ENCODE measurements at places on chromosomes 4 and X. TPM values are rescaled to one million over a fixed set of nuclear protein-coding genes. Genes with fewer than 3 reads are reported as not detected.

Gene SULT1B1
- total RNA-seq: 0.28 TPM

Gene C1QTNF7
- 0.33 TPM for total RNA-seq

Gene SLC10A4
- 1.8 TPM for total RNA-seq

Gene TLR8
- total RNA-seq: 4.6 TPM

Gene DDX53
- total RNA-seq: not detected

Gene GABRB1
- 1.3 TPM for total RNA-seq

Gene NPY2R
- not detected for total RNA-seq

Gene MAGEB10
- not detected for total RNA-seq

Gene AR
- 2.8 TPM for total RNA-seq

Gene DDX60
- 11.3 TPM for total RNA-seq

Gene LNX1
- total RNA-seq: 3.4 TPM

Gene PDLIM3
- total RNA-seq: 8.8 TPM

- DNase-seq: no peak
Measured at GRCh38 chrX:40003071-40003427, 94.7 kb downstream of the BCOR start.

DNA sequence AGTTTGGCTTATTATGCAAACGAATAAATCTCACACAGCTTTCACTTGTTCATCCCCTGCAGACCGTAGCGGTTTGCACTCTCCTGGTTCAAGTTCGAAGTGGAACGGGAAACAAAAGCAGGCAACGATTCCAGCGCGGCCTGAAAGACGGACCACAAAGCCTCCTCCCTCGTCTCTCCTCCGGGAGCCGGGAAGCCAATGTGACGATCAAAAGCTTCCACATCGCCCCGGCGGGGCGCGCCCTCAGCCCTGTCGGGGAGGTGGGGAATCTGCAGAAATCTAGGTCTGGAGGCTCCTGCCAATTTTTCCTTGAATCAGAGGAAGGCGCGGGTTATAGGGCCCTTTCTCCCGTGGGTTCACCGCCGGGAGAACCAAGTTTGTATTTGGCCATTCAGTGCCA is 16.9 kb upstream of the ZIC3 start:
- DNase-seq: no peak

GRCh38 chrX:16250296-16250695 is 83.0 kb downstream of the MAGEB17 start:
- no peak for DNase-seq

- DNase-seq: peak; percentile 25
Measured at GRCh38 chr4:2637956-2638552, 101.6 kb downstream of the FAM193A start.

DNA sequence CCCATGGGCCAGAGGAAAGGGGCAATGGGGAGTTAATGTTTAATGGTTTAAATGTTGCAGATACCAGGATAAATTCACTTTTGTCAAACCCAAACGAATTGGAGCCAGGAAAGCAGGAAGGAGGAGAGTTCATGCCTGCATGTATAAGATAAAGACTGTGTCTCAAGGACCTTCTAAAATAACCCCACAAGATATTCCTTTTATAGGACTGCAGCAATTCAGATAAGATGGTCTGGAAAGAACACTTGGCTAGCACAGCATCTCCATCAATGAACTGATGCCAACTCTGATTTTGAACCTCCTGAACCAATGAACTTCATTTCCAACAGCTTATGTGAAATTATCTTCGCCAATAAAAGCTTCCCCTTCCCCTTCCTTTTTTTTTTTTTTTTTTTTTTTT is 31.3 kb upstream of the LONRF3 start:
- DNase-seq: no peak

DNA sequence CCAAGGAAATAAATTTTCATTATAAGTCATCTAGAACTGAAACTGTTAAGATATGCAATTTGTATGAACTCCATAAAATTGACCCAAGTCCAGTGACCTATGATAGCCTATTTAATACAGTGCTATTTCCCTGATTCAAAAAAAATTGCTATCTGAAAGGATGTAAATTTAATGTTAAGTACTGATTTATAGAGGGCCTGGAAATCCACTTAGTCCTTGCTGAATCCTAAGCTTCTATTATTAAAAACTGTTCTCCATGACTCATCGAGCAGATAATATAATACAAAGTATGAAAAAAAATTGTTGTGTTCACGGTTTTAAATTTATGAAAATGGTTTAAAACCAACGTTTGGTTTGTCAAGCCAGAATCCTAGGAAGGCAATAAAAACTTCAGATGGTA is 704.8 kb upstream of the AADAT start:
- DNase-seq: no peak

GRCh38 chr4:158801066-158801465 is 32.2 kb downstream of the FNIP2 start:
- no peak for DNase-seq

DNA sequence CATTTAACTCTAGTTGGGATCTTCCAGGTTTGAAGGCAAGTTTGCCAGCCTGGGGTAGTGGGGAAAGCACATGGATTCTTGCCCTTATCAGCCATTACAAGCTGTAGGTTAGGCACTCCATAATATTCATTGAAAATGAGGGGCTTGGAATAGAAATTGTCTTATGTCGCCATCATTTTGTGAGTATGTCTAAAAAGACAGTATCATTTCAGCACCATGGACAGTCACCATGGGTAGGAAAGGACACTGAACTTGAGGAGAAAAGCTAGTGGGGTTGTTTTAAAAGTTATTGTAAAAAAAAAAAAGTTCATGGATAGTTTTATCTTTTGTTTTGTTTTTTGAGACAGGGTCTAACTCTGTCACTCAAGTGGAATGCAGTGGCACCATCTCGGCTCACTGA is 356.1 kb downstream of the HNRNPD start:
- DNase-seq: no peak

- no peak for DNase-seq
Measured at GRCh38 chrX:74251006-74251930, 52.7 kb upstream of the ZCCHC13 start.

DNA sequence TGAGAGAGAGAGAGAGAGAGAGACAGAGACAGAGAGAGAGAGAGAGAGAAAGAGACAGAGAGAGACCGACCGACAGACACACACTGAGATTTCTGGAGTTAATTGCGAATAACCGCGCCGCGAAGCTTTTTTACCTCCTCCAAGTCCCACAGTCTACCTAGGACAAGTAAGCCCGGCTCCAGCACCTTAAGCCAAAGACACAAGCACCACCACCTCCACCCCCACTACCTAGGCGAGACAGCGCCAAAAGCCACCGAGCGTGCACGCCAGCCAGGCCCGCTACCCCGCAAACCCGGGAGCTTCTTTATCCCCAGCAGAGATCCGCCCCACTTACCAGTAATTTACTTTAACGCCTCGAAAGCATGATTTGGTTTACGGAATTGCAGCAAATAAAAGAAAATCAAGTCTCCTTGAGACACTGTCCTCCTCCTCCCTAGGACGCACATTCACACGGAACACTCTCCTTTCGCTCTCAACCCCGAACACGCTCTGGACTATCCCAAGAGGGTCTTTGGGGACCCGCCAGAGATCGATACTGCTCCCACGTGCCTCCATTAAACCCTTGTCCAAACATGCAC is 649.6 kb upstream of the DIPK2B start:
- DNase-seq: peak; percentile 28

GRCh38 chrX:20271730-20272129 is 5.0 kb upstream of the RPS6KA3 start:
- no peak for DNase-seq

GRCh38 chr4:39205476-39205875 is 23.1 kb downstream of the WDR19 start:
- no peak for DNase-seq

GRCh38 chr4:175139205-175139604 is 221.0 kb downstream of the ADAM29 start:
- DNase-seq: no peak

GRCh38 chr4:159272273-159273140 is 169.6 kb downstream of the RAPGEF2 start:
- DNase-seq: no peak

GRCh38 chr4:143225167-143225566 is 40.5 kb downstream of the USP38 start:
- no peak for DNase-seq

DNA sequence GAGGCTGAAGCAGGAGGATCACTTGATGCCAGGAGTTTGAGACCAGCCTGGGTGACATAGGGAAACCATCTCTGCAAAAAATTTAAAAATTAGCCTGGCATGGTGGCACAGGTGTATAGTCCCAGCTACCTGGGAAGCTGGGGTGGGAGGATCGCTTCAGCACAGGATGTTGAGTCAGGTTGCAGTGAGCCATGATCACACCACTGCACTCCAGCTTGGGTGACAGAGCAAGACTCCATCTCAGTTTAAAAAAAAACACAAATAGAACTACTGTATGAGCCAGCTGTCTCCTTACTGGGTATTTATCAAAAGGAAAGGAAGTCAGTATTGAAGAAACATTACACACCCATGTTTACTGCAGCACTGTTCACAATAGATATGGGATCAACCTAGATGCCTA is 138.7 kb downstream of the RAP1GDS1 start:
- DNase-seq: no peak

GRCh38 chrX:150779385-150779784 is 86.2 kb downstream of the MTMR1 start:
- DNase-seq: no peak

DNA sequence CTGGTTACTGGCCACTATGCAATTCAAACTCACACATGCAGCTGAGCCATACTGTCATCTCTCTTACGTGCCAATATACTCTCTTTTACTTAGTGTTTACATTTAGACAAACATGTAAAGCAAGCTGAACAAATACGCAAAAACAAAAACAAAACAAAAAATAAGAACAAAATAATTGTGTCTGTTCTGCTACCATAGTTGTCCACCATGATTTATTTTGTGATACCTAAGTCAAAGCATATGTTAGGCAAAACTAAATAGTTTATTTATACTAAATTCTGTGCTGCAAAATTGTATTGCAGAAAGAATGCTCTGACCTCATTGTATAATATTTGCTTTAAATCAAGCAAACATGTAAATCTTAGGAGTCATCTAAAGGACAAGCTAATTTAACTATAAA is 943.2 kb upstream of the AGA start:
- DNase-seq: no peak

DNA sequence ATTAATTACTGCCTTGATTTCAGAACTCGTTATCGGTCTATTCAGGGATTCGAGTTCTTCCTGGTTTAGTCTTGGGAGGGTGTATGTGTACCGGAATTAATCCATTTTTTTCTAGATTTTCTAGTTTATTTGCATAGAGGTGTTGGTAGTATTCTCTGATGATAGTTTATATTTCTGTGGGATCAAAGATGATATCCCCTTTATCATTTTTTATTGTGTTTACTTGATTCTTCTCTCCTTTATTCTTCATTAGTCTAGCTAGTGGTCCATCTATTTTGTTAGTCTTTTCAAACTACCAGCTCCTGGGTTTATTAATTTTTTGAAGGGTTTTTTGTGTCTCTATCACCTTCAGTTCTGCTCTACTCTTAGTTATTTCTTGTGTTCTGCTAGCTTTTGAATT is 32.1 kb downstream of the CDX4 start:
- no peak for DNase-seq

GRCh38 chr4:135144498-135144897 is 942.9 kb upstream of the PABPC4L start:
- no peak for DNase-seq

DNA sequence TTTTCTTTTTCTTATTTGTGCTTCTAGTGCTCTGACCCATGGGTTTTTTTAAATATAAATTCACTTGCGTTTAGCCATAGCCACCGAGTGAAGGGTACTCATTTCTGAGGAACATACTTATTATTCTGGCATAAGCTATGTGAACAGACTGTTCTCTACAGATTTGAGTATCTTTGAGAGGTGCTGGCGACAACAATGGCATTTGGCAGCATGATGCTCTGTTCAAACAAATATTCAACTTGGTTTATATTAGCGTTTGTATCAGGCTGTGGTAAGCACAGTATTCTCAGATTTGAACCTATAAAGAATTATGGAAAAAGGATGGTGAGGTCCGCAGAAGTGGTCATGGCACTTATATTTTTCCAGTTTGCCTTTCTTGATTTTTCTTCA is 108.7 kb upstream of the LIMCH1 start:
- no peak for DNase-seq

GRCh38 chr4:104472766-104473165 is 21.9 kb downstream of the CXXC4 start:
- DNase-seq: no peak

DNA sequence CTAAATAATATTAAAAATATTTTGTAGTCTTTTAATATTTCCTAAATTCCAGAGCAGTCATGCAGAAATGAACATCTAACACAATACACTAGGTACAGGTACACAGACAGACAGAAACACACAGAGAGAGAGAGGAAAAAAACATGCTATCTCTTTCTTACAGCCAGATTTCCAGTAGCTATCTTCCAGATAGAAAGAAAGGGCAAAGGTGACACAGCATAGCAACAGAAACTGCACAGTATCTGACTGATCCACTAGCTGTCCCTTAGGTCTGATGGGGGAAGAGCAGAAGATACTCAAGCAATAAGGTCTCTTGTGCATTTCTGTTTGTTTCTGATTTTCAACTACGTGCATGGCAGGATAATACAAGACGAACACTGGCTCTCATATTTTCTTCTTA is 7.8 kb downstream of the FBXW7 start:
- no peak for DNase-seq

DNA sequence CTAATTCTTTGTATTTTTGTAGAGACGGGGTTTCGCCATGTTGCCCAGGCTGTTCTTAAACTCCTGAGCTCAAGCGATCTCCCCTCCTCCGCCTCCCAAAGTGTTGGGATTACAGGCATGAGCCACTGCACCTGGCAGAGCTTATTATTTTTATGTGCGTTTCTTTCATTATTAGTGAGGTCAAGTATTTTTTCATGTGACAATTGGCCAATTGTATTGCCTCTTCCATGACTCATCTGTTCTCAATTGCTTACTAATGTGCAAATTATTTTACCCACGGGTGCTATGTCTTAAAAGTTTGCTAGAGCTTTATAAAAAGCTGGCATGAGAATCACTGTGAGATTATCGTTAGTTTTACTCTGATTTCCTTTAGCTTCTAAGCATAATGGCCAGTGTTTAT is 13.0 kb upstream of the ARX start:
- DNase-seq: no peak

- no peak for DNase-seq
Measured at GRCh38 chrX:40058719-40059118, 39.0 kb downstream of the BCOR start.

DNA sequence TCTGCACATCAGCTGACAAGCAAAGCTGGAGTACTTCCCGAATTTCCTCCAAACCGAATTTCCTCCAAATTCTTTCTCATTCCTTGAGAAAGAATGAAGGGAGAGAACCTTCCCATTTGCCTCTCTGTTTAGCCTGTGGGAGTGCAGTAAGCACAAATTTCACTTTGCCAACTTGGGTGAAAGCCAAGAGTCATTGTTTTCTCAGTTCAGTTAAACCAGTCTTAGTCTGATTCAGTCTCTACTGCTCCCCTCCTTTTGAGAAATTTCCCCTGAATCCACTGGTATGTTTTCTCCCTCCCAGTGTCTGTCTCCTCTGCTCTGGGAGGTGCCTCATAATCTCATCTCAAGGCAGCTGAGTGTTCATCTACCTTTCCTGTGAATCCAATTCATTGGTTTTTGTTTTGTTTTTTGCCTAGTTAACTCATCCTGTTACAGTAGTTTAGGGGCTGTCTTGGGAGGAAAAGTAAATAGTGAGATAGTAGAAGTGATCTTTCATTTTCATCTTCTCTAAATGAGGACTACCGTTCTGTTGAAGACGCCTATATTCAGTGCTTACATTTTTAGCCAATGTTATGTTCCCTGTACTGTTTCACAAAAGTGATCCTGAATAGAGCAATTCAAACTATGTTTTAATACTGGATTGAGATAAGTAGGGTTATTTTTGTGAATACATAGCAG is 49.0 kb downstream of the SYTL5 start:
- no peak for DNase-seq

- DNase-seq: no peak
Measured at GRCh38 chr4:107036584-107037198, 578 bp upstream of the DKK2 start.

GRCh38 chrX:75963774-75964173 is 178.7 kb upstream of the MAGEE2 start:
- no peak for DNase-seq

All from liver (tissue), 10 donors.